ENCODE measurements at places on chromosomes 11 and 22. TPM values are rescaled to one million over a fixed set of nuclear protein-coding genes. Genes with fewer than 3 reads are reported as not detected.

Gene LRP4
- 1.4 TPM for total RNA-seq

Gene LZTR1
- 36.3 TPM for total RNA-seq

Gene C11orf87
- not detected for total RNA-seq

Gene HBE1
- not detected for total RNA-seq

Gene CNTF
- total RNA-seq, result not detected

Gene CHRDL2
- not detected for total RNA-seq

Gene PKP3
- 4.9 TPM for total RNA-seq

Gene PPP1CA
- total RNA-seq, result 306 TPM

Gene SLCO2B1
- total RNA-seq, result not detected

Gene OR51B4
- not detected for total RNA-seq

Gene CADM1
- not detected for total RNA-seq

Gene PRR33
- not detected for total RNA-seq

Gene TUBA8
- not detected for total RNA-seq

Gene C11orf21
- under 0.01 TPM for total RNA-seq

Gene TMEM179B
- 93.1 TPM for total RNA-seq

Data from myometrial cell (primary cell).